ENCODE measurements at places on chromosomes 5 and 9. TPM values are rescaled to one million over a fixed set of nuclear protein-coding genes. Genes with fewer than 3 reads are reported as not detected.

The DMGDH gene
- 1.4 TPM for total RNA-seq

The BARHL1 gene
- not detected for total RNA-seq

The TOR2A gene
- 25.8 TPM for total RNA-seq

The ENHO gene
- 1.2 TPM for total RNA-seq

The FOXD4L4 gene
- total RNA-seq: 0.30 TPM

The NR5A1 gene
- not detected for total RNA-seq

The SLC34A1 gene
- not detected for total RNA-seq

The FIBCD1 gene
- 9.0 TPM for total RNA-seq

GRCh38 chr5:158998793-158999325, 100.9 kb downstream of the EBF1 start:
- no peaks in the 10 kb centered on the region for H3K4me1 ChIP-seq
- H3K27ac ChIP-seq: no peak overlapping the region
- H3K4me3 ChIP-seq: no peak overlapping the region
- H3K27me3 ChIP-seq: no peaks in the 10 kb centered on the region

GRCh38 chr9:3467593-3468219, 58.1 kb downstream of the RFX3 start:
- no peak overlapping the region for H3K27ac ChIP-seq
- peak; percentile 45 for DNase-seq
- H3K4me1 ChIP-seq: no peaks in the 10 kb centered on the region
- no peak overlapping the region for H3K4me3 ChIP-seq
- H3K27me3 ChIP-seq: no peaks in the 10 kb centered on the region

DNA sequence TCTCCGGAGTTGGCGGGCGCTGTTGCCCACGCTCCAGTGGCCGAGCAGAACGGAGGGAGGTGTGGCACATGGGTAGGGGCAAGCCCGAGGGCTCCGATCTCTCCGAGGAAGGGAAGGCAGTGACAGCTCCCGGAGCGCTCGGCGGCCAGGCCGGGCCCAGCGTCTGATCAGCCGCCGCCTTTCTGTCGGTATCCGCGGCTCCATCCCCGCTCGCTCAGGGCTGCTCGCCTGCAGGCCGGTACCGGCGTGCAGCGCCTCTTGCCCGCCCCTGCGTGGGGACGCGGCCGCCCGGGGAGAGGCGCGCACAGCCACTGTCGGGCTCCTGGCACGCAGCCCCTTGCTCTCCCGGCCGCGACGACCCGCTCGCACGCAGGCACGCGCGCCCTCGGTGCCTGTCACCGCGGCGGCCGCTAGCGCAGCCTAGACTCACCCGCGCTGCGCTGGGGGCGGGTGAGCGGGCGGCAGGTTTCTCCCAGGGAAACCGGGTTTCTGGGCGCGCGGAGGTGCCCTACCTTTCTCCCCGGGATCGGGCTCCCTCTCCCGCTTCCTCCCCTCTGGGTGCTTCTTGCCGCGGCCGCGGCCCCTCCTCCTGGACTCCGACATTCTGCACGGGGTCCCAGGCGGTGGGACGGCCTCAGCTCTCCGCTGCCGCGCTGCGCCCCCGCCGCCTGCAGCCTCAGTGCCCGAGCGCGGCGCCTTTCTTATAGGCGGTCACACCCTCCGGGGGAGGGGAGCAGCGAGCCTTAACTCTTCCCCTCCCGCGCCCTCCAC, 108.4 kb downstream of the PSD2 start:
- no peak overlapping the region for H3K27ac ChIP-seq
- H3K4me1 ChIP-seq: no peaks in the 10 kb centered on the region
- no peaks in the 10 kb centered on the region for H3K36me3 ChIP-seq
- H3K4me3 ChIP-seq: peak overlapping the region; percentile 28
- DNase-seq: no peak
- H3K27me3 ChIP-seq: peaks cover 44% of the 10 kb centered on the region

DNA sequence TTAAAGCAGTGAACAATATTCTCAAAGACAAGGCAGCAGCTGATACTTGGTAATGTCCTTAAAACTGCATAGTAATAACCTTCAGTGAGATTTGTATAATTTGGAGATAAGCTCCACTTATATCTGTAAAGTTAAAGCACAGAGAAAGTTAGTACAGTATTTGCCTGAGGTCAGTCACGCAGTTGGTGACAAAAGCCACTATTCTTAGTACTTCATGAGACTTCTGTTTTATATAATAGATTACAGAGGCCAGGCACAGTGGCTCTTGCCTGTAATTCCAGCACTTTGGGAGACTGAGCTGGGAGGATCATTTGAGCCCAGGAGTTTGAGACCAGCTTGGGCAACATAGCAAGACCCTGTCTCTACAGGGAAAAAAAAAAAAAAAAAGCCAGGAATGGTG, 266.4 kb upstream of the DMRT1 start:
- H3K4me1 ChIP-seq: no peaks in the 10 kb centered on the region
- no peaks in the 10 kb centered on the region for H3K27me3 ChIP-seq
- no peak overlapping the region for H3K27ac ChIP-seq
- DNase-seq: no peak
- H3K4me3 ChIP-seq: no peak overlapping the region

DNA sequence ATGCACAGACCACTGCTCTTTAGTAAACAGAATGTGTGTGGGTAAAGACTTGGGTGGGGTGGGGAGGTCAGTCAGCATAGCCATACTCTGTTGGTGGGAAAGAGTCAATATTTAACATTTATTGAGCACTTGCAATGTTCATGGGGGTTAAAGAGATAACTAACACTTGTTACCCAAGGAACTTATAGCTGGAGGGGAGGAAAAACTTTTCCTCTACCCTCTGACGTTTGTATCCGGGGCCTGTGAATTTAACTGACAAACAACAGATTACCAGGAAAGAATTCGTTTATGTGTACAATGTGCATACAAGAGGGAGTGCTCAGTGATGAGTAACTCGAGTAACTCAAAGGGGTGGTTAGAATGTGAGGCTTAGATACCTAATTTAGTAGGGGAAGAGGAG, 6.8 kb upstream of the CLINT1 start:
- no peak for DNase-seq
- H3K36me3 ChIP-seq: no peaks in the 10 kb centered on the region
- H3K4me1 ChIP-seq: no peaks in the 10 kb centered on the region
- H3K27ac ChIP-seq: no peak overlapping the region

DNA sequence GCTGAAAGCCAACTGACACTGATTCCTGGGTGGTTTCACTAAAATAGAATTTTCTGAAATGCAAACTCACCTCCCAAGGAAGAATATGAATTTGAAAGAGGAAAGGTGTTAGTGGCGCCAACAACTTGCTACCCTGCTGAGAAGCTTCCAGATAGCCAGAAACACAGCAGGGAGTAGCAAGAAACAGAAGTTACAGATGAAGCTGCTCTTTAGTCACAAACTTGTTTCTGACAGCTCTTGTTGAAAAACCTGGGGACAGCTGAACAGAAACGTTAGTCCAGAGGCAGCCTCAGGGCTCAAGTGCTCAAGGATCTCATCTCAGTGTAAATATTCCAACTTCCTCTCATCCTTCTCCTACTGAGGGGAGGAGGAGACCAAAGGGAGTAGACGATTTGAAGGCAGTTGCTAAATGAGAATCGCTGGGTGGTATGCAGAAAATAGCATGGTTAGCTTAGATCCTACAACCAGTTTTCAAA, 184.1 kb downstream of the PDE4D start:
- H3K4me3 ChIP-seq: no peak overlapping the region
- no peaks in the 10 kb centered on the region for H3K4me1 ChIP-seq
- no peaks in the 10 kb centered on the region for H3K27me3 ChIP-seq
- no peaks in the 10 kb centered on the region for H3K36me3 ChIP-seq

DNA sequence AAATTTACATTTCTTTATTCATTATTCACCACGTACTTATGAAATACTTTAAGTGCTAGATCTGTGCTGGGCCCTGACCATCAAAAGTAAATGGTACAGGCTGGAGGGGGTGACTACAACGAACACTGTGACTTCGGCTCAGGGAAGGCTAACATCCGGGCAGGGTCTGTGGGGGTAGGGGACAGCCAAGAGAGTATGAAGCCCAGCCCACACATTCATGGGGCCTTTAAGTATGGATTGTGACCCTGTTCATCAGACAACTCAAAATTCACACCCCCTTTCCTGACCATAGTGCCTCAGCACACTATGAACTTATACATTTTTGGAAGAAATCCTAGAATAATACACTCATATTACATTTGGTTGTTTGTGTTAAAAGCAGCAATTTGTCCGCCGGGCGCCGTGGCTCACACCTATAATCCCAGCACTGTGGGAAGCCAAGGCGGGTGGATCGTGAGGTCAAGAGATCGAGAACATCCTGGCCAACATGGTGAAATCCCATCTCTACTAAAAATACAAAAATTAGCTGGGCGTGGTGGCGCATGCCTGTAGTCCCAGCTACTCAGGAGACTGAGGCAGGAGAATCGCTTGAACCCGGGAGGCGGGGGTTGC, 33.3 kb downstream of the MORN5 start:
- no peaks in the 10 kb centered on the region for H3K4me1 ChIP-seq
- H3K27ac ChIP-seq: no peak overlapping the region
- no peak for DNase-seq
- H3K36me3 ChIP-seq: no peaks in the 10 kb centered on the region

DNA sequence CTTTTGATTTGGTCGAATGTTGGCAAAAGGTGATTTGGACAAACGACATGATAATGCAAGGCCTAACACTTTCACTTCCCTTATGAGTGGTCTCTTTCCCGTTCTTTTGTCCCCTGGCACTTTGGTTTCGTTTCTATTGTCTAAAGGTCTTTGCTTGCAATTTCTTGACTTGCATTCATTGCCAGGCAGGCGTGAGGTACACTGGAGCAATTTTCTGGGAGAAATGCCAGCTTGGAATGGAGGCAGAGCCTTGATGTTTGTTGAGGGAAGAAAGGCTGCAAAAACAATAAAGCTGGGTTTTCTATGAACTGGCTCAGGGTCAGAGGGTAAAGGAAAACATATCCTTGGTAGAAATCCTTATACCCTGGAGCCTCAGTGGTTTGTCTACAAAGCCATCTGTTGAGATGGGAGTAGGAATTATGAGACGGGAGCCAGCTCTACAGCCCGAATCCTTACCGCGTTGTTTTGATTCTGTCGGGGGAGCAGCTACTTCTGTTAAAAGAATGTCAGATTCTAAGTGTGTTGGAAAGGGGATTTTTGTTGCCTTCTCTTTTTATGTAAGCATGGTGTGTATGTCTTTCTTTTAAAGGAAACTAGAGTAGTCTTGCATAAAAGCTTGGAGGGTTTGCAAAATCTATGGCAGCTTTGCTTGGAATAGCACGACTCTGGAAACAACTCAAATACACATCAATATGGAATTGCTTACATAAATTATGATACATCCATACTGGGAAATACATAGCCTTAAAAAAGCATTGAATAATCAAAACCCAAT, 158.9 kb downstream of the RMI1 start:
- H3K4me3 ChIP-seq: no peak overlapping the region
- H3K27me3 ChIP-seq: no peaks in the 10 kb centered on the region
- peak overlapping the region; percentile 7 for H3K27ac ChIP-seq
- H3K4me1 ChIP-seq: no peaks in the 10 kb centered on the region
- peak; percentile 89 for DNase-seq

DNA sequence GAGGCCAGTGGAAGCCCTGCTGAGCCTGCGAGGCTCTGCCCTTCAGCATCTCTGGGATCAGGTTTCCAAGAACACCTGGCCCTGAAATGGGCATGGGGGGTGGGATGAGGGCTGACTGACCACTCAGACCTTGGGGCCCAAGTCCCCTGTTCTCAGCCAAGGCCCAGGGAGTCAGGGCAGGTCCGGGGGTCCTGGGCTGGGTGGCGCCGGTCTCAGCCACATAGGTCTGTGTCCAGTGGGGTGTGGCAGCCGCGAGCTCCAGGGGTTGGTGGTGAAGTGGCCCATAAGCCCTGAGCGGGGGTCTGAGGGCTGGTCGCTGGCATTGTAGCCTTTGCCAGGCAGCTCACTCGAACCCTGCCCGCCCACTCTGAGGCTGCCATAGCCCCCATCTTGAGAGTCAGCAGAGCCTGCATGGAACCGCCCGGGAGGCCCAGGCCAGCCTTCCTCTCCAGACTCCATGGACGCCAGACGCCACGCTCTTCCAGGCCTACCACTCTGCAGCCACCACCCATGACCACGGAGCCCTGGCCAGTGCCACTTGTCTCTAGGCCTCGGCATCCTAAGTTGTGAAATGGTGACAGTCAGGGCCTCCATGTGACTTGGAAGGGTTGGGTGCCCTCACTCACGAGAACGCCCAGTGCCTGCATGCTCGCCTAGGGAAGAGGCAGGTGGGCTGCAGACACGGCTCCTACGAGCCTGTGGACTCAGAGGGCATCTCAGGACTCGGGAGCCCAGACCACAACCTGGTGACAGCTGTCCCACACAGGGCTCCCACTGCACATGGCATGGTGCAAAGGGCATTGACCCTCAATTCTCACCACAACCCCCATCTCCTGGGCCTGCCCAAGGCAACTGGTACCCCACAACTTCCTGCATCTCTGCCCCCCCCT, 6.7 kb upstream of the DBH start:
- no peaks in the 10 kb centered on the region for H3K27me3 ChIP-seq
- H3K4me3 ChIP-seq: no peak overlapping the region
- DNase-seq: no peak
- no peaks in the 10 kb centered on the region for H3K4me1 ChIP-seq

DNA sequence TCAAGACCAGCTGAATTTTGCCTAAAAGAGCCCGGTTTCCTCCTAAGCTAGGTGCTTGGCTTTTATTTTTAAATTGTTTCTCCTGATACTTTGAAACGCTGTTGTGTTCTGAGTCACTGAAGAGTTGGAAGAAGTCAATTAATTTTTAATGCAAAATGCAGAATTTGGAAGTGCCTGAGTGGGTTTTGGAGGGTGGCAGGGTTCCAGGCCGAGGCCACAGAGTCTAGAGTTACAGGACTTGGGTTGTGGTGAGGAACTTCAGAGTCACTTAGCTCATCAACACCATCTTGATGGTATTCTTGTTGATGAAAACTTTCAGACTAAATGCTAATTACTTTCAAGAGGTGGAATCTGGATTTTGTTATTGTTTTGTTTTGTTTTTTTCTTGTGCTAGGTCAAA, 130.6 kb downstream of the PDZD2 start:
- no peak for DNase-seq
- no peaks in the 10 kb centered on the region for H3K4me1 ChIP-seq
- no peaks in the 10 kb centered on the region for H3K27me3 ChIP-seq
- H3K27ac ChIP-seq: no peak overlapping the region
- H3K36me3 ChIP-seq: no peaks in the 10 kb centered on the region
- no peak overlapping the region for H3K4me3 ChIP-seq

DNA sequence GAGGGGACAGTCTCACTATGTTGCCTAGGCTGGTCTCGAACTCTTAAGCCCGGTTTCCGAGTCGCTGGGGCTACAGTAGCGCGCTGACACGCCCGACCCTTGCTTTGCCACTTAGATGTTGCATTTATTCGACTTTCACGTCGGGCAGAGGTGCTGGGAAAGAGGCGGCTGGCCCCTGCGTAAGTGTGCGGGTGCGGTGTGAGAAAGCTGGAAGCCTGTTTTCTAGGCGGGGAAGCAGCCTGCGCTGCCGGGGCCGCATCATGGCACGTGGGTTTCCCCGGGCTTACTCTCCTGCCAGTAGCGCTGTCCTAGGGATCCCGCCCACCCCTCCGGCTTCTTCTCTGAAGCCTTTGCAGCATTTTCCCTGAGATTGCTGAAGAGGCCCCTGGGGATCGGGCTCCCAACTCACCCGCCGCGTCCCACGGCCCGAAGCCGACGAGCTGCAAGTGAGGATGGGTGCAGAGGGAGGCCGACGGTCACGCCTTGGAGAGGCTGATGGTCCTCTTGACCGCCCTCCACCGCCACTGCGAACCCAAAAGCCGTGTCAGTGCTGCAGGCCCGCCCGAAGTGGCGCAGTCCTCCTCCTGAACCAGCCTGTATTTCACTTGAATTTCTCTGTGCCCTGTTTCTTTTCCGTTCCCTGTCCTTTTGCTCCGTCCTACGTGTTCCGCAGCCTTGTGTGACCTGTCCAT, 5.8 kb upstream of the TRIM41 start:
- peak overlapping the region; percentile 4 for H3K27ac ChIP-seq
- peaks cover 7% of the 10 kb centered on the region for H3K4me1 ChIP-seq
- no peaks in the 10 kb centered on the region for H3K27me3 ChIP-seq
- H3K36me3 ChIP-seq: no peaks in the 10 kb centered on the region

Data from colonic mucosa (tissue), 4 donors.